ENCODE measurements at places on chromosomes 11 and 22.

DNA sequence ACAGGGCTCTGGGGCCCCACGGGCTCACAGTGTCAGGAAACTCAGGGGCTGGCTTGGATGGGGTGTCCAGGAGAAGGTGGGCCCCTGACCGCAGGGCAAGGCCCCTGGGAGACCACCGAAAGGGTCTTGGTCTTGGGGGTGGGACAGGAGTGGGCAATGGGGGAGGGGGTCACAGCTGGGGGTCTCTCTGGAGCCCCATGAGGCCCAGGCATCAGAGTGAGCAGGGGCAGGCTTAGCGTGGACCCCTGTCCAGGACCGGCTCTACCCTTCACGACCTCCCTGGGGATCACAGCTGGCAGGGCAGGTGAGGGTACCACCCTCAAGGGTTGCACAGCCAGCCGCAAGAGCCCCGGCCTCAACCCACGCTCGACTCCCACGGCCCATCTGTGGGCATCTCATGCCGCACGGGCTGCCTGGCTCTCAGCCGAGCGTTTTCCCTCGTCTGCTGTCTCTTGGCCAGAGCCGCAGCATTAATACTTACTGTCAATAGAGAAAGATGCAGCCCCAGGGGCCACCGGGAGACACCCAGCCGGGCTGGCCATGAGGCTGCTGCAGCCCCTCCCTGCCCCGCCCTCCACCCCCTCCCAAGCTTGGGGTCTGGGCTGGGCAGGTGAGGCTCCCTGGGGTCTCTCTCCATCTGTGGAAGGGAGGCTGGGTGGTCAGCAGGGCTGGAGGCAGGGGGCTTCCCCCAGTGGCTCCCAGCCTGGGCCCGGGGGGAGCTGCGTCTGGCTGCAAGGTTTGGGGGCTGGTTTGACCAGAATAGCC, 662 bp downstream of the MUC5B start:
- no peak for DNase-seq

DNA sequence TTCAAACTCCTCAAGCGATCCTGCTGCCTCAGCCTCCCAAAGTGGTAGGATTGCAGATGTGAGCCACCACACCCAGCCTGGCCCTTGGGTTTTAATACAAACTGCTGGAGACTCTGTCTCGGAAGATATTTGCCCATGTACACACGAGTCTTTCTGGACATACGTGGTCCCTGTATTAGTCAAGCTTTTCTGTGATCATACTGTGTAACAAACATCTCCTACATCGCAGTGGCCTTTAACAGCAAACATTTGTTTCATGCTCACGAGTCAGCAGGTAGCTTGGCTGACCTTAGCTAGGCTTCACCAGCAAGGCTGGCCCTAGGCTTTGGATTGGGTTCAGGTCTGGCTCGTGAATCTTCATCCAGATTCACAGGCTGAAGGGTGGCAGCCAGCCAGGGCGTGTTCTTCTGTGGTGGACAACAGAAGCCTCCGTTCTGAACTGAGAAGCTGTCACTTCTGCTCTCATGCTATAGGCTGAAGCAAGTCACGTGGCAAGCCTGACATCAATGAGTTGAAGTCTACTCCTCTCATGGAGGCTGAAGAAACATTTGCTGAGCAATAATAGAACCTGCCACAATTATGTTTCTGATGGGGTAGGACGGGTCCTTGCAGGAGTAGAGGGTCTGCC, 8.8 kb downstream of the KIAA1671 start:
- DNase-seq, result no peak

GRCh38 chr22:38504731-38505540, 1.2 kb downstream of the DDX17 start:
- peak; percentile 44 for DNase-seq

GRCh38 chr11:1701091-1701807, 4.3 kb downstream of the KRTAP5-6 start:
- DNase-seq, result no peak

- DNase-seq, result no peak
Measured at GRCh38 chr11:20310596-20311394, 52.7 kb upstream of the HTATIP2 start.

DNA sequence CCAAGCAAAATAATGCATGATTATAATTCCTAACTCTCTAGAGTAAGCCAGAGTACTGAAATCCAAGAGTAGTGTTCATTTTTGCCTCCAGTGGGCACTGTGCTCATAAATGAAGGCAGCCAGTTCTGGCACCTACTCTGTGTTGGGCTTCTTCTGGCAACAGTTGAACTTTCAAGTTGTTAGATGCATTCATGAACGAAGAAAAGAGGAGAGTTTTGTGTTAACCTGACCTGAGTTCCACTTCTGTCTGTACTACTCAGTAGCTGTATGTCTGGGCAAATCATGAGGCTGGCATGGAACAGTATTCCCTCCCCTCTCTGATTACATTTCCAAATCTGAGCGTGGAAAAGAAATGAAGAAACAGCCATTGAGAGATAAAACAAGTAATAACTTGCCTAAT, 20.3 kb upstream of the TENM4 start:
- peak; percentile 60 for DNase-seq

DNA sequence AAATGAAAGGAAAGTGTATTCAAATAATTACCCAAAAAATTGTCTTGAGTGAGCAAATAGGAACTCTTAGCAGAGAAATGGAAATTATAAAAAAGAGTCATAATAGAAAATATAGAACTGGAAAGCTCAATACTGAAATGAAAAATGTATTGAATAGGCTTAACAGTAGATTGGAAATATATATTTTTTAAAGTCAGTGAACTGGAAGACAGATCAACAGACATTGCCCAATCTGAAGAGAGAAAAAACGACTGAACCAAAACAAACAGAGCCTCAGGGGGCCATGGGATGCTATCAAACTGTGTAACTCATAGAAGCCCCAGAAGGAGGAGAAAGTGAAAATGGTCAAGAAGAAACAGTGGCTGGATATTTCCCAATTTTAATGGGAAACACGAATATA, 32.6 kb downstream of the TBX1 start:
- no peak for DNase-seq
